ENCODE measurements at places on chromosomes 7 and 10.
A peak's percentile ranks its signal among the peaks of the same experiment; 100 is the strongest.

- DNase-seq = no peak
Measured at GRCh38 chr7:54996391-54996790, 22.4 kb upstream of the EGFR start.

DNA sequence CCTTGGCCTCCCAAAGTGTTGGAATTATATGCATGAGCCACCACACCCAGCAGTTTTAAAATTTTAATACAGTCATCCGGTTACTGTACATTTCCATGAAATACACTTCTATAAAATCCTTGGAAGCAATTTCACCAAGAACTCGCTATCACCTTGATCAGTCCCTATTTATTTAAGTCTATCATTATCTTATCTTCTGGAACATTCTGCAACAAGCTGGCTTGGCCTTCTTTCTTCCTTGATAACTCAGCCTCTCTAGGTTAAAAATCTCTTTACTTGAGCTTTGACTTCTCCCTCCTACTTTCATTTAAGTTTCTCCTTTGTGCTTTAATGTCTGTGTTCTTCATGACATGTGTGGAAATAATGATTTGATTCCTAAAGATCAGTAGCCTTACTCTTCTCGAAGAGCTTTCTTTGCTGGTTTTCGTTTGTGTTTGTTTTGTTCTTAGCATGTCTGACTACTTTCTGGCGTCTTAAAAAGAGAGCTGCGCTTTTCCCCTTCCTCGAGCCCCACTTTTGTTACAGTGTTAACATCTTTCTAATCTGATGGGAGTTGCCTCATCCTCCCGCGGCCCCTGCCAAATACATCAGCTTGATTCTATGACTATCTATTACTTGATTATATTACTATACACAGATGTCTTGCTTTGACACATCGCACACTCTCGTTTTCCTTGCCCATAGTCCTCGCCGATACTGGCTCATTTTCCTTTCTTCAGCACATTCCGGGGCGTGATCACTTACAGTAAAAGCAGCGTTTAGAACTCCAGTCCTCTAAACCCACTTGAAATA is 11.1 kb upstream of the CALML5 start:
- no peak for DNase-seq

DNA sequence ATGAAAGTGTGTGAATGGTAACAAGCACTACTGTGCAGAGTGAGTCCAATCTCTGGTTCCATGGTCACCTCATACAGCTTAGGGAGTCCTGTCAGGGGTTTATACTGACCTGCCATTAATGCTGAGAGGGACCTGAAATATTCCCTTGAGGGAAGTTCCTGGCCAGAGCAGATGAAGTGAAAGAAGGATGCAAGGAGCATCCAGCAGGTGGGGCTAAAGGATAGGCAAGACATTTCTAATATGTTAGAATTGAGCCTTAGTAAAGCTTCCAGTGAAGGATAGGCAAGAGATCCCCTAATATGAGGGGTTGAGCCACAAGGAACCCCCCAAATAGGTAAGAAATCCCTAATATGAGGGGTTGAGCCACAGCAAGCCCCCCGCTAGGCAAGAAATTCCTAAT is 25.5 kb upstream of the FAM221A start:
- DNase-seq = no peak

DNA sequence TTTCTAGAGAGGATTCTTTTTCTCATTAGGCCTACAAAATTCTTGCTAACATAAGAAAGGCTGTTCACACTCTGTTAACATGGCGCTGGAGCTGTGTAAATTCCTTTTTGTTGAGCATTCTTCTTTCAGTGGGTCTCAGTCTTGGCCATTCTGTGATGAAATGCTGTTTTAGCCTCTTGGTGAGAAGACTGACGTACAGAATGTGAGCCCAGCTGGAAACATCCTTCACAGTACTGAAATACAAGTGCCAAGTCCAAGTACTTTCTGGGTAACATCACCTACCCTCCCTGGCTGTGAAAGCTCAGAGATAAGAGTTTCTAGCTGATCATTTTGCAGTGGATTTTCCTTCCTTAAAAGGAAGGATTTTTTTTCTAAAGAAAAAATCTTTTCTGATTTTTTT is 231.8 kb downstream of the AHR start:
- DNase-seq = no peak

- no peak for DNase-seq
Measured at GRCh38 chr10:96529634-96530279, 16.0 kb upstream of the TLL2 start.

DNA sequence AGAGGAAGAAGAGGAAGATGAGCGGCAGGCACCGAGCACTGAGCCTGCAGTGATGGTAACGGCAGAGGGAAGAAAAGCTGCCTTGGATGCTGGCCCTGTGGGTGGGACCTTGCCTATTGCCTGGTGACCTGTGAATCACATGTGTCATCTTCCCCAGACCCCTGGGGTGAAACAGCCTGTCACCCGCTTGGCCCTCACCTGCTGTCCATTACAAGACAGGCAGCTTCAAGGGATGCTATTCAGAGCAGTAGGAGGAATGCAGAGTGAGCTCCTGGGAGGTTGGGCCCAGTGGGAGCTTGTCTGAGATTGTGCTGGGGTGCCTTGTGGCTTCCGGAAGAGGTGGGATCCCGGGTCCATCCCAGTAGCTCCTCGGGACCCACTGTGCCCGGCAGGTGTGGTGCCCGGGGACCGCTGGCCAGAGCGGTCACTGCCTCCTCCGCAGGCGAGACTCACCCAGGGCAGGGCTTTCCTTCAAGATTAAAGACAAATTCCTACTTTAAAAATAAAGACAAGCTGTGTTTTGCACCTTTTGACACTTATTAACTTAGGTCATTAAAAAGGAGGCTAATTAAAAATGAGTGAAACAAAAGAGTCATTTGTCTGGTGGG is 440.2 kb upstream of the MKI67 start:
- no peak for DNase-seq

- peak; percentile 90 for DNase-seq
Measured at GRCh38 chr7:44847509-44847919, 373 bp downstream of the H2AZ2 start.

DNA sequence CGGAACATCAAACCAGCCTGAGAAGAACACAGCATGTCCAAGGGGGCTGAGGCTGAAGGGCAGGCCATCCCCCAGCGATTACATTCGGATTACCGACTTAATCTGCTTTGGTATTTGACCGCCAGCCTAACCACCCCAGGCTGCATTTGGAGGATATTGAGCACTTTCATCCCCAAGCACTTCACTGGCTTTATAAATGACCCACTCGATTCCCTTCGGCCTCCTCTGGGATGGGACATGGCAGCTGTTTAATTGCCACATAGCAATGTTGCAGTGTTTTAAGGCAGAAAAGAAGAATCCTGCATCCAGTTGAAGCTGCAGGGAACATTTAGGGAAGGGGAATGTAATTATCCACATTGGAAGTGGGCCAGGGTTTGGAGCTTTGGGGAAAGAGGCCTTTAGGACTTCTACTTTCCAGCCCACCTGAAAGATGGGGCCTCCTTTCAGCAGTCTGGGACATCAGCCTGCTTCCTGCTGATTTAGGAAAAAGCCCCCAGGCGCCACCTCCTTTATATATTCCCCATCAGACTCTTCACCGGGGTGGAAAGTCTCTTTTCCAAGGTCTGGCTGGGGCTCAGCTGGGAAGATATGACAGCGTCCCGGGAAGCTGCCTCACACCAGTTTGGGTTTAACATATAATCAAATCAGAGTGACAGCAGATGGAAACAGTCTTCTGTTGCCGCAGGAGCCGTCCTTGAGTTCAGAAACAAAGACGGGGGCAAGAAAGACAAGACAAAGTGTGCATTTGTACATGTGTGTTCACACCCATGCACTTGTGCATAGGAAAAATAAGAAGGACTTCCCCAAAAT is 9.2 kb downstream of the DPCD start:
- DNase-seq = no peak

GRCh38 chr10:33861016-33861704 is 526.7 kb upstream of the NRP1 start:
- no peak for DNase-seq

- no peak for DNase-seq
Measured at GRCh38 chr10:102633287-102633686, 11.0 kb upstream of the TRIM8 start.

- no peak for DNase-seq
Measured at GRCh38 chr7:107678110-107678753, 17.6 kb downstream of the SLC26A4 start.

- no peak for DNase-seq
Measured at GRCh38 chr7:68244389-68244788, 1247.8 kb downstream of the TYW1 start.

- no peak for DNase-seq
Measured at GRCh38 chr10:69497611-69498390, 46.5 kb downstream of the TSPAN15 start.

DNA sequence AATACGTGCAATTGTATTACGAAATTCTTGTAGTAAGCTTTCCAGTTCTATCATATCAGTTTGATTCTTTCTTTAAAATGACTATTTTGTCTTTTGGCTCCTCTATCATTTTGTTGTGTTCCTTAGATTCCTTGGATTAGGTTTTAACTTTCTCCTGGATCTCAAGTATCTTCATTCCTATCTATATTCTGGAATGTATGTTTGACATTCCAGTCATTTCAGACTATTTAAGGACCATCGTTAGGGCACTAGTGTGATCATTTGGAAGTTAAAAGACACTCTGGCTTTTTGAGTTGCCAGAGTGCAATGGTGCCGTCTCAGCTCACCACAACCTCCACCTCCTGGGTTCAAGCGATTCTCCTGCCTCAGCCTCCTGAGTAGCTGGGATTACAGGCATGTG is 45.7 kb upstream of the SFTPD start:
- no peak for DNase-seq

Measured in ureter (tissue), 1 donor.